ENCODE measurements at places on chromosomes 6 and 20.

DNA sequence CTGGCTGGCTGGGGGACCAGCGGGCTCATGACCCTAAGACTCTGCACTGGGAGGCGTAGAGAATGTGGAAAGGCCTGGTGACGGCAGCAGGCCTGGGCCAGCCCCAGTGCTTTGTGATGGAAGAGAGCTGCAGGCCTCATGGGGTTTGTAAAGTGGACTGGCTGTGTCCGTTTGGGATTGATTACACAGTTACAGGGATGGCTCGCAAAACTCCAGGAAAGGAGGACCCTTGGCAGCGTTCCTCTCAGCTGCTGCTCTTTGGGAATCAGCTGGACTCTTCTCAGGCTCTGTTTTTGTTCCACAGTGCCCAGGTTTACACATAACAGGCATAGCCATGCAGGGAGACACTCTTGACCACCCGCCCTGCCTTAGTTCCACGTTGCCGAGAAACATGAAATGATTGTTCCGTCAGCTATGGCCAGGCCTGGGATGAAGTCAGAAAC lies 89.0 kb downstream of the SLX4IP start:
- no peak for DNase-seq

DNA sequence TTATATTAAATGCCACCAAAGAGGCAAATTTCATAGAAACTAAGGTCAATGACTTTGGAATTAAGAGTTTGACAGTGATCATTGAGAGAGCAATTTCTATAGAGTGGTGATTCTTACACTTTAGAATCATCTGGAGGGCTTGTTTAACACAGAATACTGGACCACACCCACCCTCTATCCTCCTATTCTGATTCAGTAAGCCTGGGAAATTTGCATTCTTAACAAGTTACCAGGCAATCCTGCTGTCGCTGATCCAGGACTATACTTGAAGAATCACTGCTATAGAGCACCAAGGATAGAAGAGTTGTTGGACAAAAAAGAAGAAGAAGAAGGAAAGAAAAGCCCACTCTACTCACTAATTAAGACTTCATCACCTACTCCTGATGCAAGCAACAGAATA lies 21.3 kb upstream of the TBX18 start:
- no peak for DNase-seq

DNA sequence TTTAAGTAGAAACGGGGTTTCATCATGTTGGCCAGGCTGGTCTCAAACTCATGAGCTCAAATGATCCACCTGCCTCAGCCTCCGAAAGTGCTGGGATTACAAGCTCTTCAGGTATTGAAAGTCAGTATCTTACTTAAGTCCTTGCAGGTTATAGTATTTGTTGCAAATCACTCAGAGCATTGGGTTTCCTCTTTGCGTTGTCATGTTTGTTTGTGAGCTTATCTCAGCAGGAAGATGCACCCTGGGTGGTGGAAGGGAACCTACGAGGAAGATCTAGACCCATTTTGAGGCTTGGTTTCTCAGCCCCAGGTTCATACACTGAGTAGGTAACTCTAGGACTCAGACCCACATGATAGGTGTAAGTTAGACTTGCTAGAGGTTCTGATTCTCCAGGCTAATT lies 18.6 kb downstream of the MYH7B start:
- DNase-seq = no peak

DNA sequence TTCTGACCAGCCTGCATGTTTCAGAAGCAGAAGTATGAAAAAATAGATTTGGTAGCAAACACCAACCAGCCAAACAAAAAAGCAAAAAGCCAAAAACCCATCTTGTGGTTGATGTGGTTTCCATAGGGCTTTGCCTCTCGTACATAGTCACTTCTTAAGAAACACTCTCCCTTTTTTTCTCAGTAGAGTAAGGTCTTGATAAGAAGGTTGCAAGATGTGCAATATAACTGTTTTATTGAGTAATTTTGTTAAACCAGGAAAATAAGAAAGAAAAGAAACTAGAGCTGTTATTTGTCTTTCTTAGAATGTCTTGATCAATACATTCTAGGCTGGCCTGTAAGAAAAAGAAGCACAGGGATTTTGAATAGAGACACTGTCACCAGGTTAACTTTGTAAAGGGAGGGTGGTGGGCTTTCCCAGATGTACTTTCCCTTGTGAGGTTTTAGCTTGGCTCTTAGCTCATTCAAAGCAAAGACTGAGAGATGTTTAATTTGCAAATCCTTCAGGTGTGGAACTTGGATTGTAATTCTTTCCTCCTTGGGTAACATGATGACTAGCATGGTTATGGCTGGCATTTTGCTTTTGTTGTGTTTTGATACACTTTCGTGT lies 49.7 kb downstream of the AKAP12 start:
- DNase-seq = no peak

DNA sequence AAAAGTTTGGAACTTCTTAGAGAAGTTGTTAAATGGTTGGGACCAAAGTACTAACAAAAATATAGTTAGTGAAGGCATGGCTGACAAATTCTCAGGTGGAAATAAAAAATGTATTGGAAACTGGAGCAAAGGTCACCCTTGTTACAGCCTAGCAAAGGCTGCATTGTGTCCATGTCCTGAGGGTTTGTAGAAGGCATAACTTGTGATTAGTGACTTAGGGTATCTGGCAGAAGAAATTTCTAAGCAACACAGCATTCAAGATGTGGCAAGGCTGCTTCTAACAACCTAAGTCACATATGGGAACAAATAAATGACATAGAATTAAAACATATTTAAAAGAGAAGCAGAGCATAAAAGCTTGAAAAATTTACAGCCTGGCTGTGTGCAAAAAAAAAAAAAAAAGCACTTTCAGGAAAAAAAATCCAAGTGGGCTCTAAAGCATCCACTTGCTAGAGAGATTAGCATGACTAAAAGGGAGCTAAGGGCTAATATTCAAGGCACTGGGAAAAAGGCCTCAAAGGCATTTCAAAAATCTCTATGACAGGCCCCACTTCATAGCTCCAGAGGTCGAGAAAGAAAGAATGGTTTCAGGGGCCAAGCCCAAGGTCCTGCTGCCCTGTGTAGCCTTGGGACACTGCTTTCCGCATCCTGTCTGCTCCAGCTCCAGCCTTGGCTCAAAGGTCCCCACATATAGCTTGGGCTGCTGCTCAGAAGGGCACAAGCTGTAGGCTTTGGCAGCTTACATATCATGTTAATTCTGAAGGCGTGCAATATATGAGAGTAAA lies 453.2 kb upstream of the PTCHD4 start:
- DNase-seq = no peak

Measured in activated T-helper 9 cell treated with anti-CD3 and anti-CD28 coated beads, Interleukin-2, amount 50 U/mL, for 16 hours (primary cell).